SJCRH30 (cell line): ENCODE measurements at places on chromosomes 6 and 20.

DNA sequence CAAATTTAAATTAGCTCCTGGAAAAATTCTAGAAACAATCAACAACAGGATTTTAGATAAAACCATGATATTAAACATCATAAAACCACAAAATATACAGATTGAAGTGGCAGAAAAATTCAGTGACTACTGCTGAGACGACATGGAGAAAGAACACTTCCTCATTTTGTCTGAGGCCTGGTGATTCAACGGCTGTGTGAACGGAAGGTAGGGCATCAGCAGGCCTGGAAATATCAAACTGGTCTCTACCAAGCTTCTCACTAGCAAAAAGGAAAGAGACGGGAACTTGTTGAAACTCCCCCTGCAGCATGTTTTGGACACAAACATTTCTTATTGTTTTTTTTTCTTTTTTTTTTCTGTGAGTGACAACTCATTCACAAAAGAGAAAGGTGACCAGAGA lies 58.0 kb upstream of the AHI1 start:
- H3K27ac ChIP-seq: no peak overlapping the region
- H3K4me1 ChIP-seq: no peaks in the 10 kb centered on the region
- H3K27me3 ChIP-seq: no peaks in the 10 kb centered on the region
- DNase-seq: no peak
- no peaks in the 10 kb centered on the region for H3K36me3 ChIP-seq
- H3K4me3 ChIP-seq: no peak overlapping the region

DNA sequence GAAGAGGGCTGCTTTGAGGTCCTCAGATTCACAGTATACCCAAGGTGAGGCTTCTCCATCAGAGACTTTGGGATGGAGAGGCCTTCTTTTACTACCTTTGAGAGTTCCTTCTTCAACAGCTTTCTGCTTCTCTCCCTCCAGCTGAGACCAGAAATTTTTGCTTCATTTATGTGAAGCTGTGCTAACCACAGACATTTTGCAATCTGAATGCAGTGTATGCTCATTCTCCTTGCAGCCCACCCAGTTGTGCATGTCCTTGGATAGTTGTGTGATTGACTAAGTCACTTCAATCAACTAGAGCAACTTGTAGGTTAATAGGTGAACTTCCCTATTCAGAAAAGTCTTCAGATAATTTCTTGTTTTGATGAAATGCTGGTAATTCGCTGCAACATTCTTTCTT lies 20.1 kb downstream of the DCBLD1 start:
- no peaks in the 10 kb centered on the region for H3K27me3 ChIP-seq
- no peak overlapping the region for H3K27ac ChIP-seq
- H3K4me3 ChIP-seq: no peak overlapping the region

DNA sequence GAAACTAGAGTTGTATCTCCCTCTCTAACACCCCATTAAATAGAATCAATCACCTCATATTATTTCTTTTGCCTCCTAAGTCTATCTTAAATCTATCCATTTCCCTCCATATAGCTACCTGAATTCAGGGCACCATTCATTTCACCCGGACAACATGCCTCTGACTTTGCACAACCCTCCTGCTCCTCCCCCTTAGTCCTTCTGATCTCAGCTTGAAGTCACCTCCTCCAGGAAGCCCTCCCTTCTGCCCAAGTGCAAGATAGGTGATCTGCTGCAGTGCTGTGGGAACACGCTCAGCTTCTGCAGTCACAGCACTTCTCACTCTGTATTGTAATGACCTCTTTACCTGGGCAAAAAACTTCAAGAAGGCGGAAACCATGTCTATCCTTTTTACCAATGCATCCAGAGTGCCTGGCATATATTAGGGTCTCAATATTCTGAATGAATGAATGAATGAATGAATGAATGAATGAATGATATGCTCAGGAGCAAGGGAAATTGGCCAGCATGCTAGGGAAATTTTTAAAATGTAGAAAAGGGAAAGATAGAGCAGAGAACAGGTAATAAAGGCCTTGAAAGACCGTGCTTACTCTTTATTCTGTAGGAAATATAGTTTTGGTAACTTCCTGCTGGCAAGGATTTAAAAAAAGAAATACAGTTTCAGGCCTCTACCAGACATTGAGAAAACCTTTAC lies 41.7 kb downstream of the MBOAT1 start:
- no peaks in the 10 kb centered on the region for H3K36me3 ChIP-seq
- no peak for DNase-seq
- H3K27ac ChIP-seq: no peak overlapping the region
- H3K4me3 ChIP-seq: no peak overlapping the region
- H3K27me3 ChIP-seq: no peaks in the 10 kb centered on the region

DNA sequence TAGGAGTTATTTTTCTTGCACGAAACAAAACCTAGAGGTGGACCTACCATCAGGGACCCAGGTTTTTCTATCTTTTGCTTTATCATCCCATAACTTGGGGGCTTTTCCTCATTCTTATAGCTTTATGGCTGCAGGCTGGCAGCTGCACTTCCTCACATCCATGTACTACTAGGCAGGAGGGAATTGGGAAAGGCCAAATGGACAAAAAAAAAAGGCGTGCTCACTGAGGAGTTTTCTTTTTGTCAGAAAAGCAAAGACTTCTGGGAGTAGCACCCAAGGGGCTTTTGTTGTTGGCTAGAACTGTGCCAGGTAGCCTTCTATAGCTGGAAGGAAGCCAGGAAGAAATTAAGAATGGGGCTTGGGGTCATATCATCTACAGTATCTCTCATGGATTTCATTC lies 61.4 kb downstream of the SLX4IP start:
- no peak overlapping the region for H3K4me3 ChIP-seq
- H3K36me3 ChIP-seq: no peaks in the 10 kb centered on the region
- no peaks in the 10 kb centered on the region for H3K27me3 ChIP-seq
- DNase-seq: no peak
- H3K4me1 ChIP-seq: no peaks in the 10 kb centered on the region; the same call in 1 of the 2 replicates
- no peak overlapping the region for H3K27ac ChIP-seq

DNA sequence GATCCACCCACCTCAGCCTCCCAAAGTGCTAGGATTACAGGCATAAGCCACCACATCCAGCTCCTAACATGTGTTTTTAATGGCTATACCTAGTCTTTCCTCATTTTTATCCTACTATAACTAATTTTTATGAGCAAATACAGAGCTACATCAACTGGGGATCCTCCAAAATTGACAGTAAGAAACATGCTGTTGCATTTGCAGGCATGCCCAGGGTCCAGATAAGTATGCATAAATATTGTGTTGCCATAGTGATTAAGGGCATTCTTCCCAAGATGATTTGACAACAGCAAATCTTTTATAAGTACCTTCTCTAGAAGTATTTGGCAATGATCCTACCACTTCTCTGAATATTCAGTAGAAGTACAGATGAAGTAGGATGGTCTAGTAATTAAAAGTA lies 41.9 kb upstream of the MOXD1 start:
- H3K36me3 ChIP-seq: no peaks in the 10 kb centered on the region
- H3K27ac ChIP-seq: peak overlapping the region; percentile 22
- H3K27me3 ChIP-seq: no peaks in the 10 kb centered on the region
- no peak for DNase-seq
- H3K4me1 ChIP-seq: peaks cover 14% of the 10 kb centered on the region
- no peak overlapping the region for H3K4me3 ChIP-seq

- H3K27me3 ChIP-seq: no peaks in the 10 kb centered on the region
- H3K27ac ChIP-seq: no peak overlapping the region
- H3K4me1 ChIP-seq: no peaks in the 10 kb centered on the region
- no peaks in the 10 kb centered on the region for H3K36me3 ChIP-seq
Measured at GRCh38 chr6:156250593-156250992, 526.6 kb upstream of the ARID1B start.

- no peak overlapping the region for H3K27ac ChIP-seq
- DNase-seq: peak; percentile 66
- H3K36me3 ChIP-seq: no peaks in the 10 kb centered on the region
- no peaks in the 10 kb centered on the region; the same call in 1 of the 2 replicates for H3K27me3 ChIP-seq
- no peak overlapping the region for H3K4me3 ChIP-seq
Measured at GRCh38 chr6:75563032-75563431, 38.6 kb upstream of the SENP6 start.

DNA sequence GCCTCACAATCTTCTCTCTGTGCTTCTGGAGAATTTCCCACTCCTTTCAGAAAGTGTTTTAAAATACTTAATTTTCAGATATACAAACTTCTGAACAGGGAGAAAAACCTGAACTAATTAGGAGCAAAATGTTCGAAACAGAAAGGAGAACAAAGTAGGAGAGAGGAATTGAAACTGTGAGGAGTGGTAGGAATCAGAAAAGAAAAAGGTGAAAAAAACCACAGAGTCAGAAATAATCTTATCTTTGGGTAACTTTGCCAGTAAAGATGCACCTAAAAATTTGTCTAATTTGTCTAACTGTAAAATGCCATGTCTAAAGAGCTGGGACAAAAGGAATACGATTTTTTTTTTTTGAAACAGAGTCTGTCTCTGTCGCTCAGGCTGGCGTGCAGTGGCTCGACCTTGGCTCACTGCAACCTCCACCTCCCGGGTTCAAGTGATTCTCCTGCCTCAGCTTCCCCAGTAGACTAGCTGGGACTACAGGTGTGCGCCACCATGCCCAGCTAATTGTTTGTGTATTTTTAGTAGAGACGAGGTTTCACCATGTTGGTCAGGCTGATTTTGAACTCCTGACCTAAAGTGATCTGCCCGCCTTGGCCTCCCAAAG lies 4.7 kb upstream of the RIPOR2 start:
- H3K4me1 ChIP-seq: no peaks in the 10 kb centered on the region

GRCh38 chr20:36573798-36574365 lies 485 bp downstream of the TGIF2 start:
- peaks cover 12% of the 10 kb centered on the region for H3K4me1 ChIP-seq
- H3K27me3 ChIP-seq: no peaks in the 10 kb centered on the region
- peaks cover 6% of the 10 kb centered on the region for H3K36me3 ChIP-seq
- DNase-seq: peak; percentile 64

DNA sequence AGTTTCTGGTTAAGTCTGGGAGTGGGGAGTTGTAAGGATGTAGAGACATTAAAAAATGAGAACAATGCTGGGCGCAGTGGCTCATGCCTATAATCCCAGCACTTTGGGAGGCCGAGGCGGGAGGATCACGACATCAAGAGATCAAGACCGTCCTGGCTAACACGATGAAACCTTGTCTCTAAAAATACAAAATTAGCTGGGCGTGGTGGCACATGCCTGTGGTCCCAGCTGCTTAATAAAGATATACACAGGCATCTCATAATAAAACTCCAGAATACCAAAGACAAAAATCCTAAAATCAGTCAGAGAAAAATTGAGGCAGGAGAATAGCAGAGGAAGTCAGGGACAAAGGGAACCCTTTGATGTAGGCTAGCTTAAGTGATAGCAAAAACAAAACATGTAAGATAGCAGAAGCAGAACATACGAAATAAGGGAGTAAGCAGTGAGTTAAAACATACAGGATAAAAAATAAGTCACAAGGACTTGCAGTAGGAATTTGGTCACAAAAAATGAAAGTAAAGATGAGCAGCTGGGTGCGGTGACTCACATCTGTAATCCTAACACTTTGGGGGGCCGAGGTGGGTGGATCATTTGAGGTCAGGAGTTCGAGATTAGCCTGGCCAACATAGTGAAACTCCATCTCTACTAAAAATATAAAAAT lies 23.6 kb downstream of the DDX43 start:
- no peak overlapping the region for H3K27ac ChIP-seq
- peaks cover 10% of the 10 kb centered on the region for H3K36me3 ChIP-seq
- H3K4me3 ChIP-seq: no peak overlapping the region
- DNase-seq: peak; percentile 19
- no peaks in the 10 kb centered on the region for H3K27me3 ChIP-seq

GRCh38 chr6:73782911-73783310 lies 86.9 kb downstream of the CD109 start:
- H3K4me1 ChIP-seq: no peaks in the 10 kb centered on the region
- DNase-seq: no peak
- no peaks in the 10 kb centered on the region for H3K36me3 ChIP-seq
- no peak overlapping the region for H3K27ac ChIP-seq
- no peaks in the 10 kb centered on the region for H3K27me3 ChIP-seq

DNA sequence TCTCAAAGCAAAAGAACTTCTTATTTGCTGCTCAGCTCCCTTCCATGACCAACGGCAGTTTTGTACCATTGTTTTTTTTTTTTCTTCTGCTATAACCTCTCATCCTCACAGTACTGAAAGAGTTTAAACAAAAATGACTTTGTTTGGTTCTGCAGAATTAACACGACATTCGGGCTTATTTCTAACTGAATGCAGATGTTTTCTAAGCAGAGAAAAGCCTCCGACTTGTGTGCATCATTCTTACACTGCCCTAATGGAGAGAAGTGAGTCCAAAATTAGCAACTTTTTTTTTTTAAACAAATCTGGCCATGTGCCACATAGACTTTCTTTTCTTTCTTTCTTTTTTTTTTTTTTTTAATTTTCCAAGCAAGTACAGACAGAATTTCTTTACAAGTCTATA lies 382.7 kb downstream of the HDGFL1 start:
- no peaks in the 10 kb centered on the region for H3K4me1 ChIP-seq
- H3K27me3 ChIP-seq: no peaks in the 10 kb centered on the region
- H3K27ac ChIP-seq: no peak overlapping the region
- H3K4me3 ChIP-seq: no peak overlapping the region
- H3K36me3 ChIP-seq: no peaks in the 10 kb centered on the region

DNA sequence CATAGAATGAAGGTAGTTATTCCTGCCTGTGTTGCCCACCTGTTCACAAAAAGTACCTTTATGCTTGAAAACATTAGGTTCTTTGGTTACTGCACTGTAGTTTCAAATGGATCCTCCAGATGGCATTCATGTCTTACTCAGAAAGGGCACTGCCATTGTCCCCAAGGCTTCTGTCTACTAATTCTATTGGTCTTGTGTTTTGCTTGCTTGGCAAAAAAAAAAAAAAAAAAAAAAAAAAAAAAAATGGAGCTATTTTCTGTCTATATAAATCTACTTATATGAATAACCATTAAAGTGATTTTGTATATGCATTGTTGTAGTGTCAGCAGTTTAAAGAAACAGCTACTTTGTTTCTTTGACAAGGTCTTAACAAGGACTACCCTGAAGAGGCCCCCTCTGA lies 12.7 kb upstream of the EFHC1 start:
- H3K27me3 ChIP-seq: no peaks in the 10 kb centered on the region
- no peak overlapping the region for H3K27ac ChIP-seq
- DNase-seq: peak; percentile 65
- H3K4me3 ChIP-seq: no peak overlapping the region

DNA sequence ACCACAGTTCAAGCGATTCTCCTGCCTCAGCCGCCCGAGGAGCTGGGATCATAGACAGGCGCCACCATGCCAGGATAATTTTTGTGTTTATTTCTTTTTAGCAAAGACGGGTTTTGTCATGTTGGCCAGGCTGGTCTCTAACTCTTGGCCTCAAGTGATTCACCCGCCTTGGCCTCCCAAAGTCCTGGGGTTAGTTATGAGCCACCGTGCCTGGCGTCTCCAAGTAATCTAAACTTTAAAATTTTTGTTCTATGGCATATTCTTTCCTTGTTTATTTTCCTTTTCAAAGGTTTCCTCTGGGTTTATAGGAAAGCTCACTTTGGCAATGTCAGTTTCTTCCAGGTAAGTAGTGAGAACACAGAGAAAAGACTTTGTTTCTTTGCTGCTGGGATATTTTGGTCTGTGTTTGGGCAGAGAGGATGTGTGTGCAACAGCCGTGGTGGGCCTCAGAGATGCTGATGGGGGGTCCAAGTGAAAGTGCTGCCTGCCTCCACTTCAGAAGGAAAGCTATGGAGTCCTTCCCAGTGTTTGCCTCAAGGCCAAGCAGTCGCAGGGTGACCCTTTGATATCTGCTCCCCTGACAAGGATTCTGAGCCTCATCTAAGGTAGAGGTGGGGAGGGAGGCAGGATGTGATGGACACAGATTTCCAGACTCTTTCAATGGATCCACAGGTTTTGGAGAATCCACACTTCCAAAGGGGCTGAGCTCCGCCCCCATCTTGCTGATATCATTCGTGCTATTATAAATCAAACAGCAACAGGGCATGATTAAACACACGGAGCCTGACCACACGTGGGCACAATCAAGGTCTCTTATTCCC lies 2.3 kb downstream of the LRP11 start:
- no peak overlapping the region for H3K27ac ChIP-seq
- H3K4me3 ChIP-seq: no peak overlapping the region
- no peak for DNase-seq
- H3K4me1 ChIP-seq: peaks cover 7% of the 10 kb centered on the region
- H3K36me3 ChIP-seq: no peaks in the 10 kb centered on the region
